Uterine smooth muscle cell (primary cell): ENCODE measurements at places on chromosomes 12 and 14. TPM values are rescaled to one million over a fixed set of nuclear protein-coding genes. Genes with fewer than 3 reads are reported as not detected.

C12orf42 gene
- total RNA-seq: not detected in 2 replicates

ACSM4 gene
- not detected in 2 replicates for total RNA-seq

DENND5B gene
- 7.9 and 8.5 TPM in 2 replicates for total RNA-seq

LRP1 gene
- 222 and 524 TPM in 2 replicates for total RNA-seq

CD4 gene
- total RNA-seq: 0.25 TPM in 1 of 2 replicates, not detected in the other

CCDC60 gene
- not detected in 2 replicates for total RNA-seq

SIX6 gene
- total RNA-seq: not detected in 2 replicates

TMTC2 gene
- 8.7 and 11.9 TPM in 2 replicates for total RNA-seq

TMEM233 gene
- 0.11 and 0.12 TPM in 2 replicates for total RNA-seq

OTUB2 gene
- total RNA-seq: 1.00 and 2.4 TPM in 2 replicates

RPL10L gene
- not detected in 2 replicates for total RNA-seq

GPD1 gene
- total RNA-seq: 0.25 TPM in 1 of 2 replicates, not detected in the other

SERPINA12 gene
- total RNA-seq: not detected in 2 replicates

IQSEC3 gene
- 0.33 and 0.75 TPM in 2 replicates for total RNA-seq

MYH6 gene
- total RNA-seq: not detected in 2 replicates

OASL gene
- 0.22 and 0.50 TPM in 2 replicates for total RNA-seq

NOVA1 gene
- total RNA-seq: 4.1 and 5.2 TPM in 2 replicates

PIK3C2G gene
- total RNA-seq: not detected in 2 replicates

BDKRB1 gene
- 8.2 and 19.8 TPM in 2 replicates for total RNA-seq

PCK2 gene
- total RNA-seq: 40.1 and 60.2 TPM in 2 replicates

COX8C gene
- not detected in 2 replicates for total RNA-seq

PLEKHG7 gene
- total RNA-seq: not detected in 2 replicates

SLC17A8 gene
- total RNA-seq: 0.12 TPM in 1 of 2 replicates, not detected in the other

TUNAR gene
- total RNA-seq: not detected in 2 replicates

NEK9 gene
- total RNA-seq: 50.1 and 57.4 TPM in 2 replicates

OTX2 gene
- total RNA-seq: not detected in 2 replicates

KRT3 gene
- not detected in 2 replicates for total RNA-seq

FBRSL1 gene
- total RNA-seq: 2.0 and 2.1 TPM in 2 replicates

CCDC177 gene
- under 0.01 TPM in 1 of 2 replicates, not detected in the other for total RNA-seq

TMEM119 gene
- total RNA-seq: 61.6 and 95.1 TPM in 2 replicates

CIROP gene
- 0.11 and 0.25 TPM in 2 replicates for total RNA-seq

GYS2 gene
- not detected in 2 replicates for total RNA-seq

CD163L1 gene
- under 0.01 and 0.22 TPM in 2 replicates for total RNA-seq

IRAK3 gene
- total RNA-seq: 2.0 and 2.4 TPM in 2 replicates

HELB gene
- total RNA-seq: 4.6 and 4.9 TPM in 2 replicates

PHETA1 gene
- 7.7 and 9.0 TPM in 2 replicates for total RNA-seq

NINJ2 gene
- total RNA-seq: 0.77 TPM in 1 of 2 replicates, not detected in the other

GPR84 gene
- not detected in 2 replicates for total RNA-seq

TRHDE gene
- 87.2 and 109 TPM in 2 replicates for total RNA-seq

TAS2R31 gene
- 5.7 and 8.2 TPM in 2 replicates for total RNA-seq

CLEC4D gene
- total RNA-seq: not detected in 2 replicates

CMTM5 gene
- total RNA-seq: 0.22 and 0.50 TPM in 2 replicates

CLEC14A gene
- 1.00 and 2.4 TPM in 2 replicates for total RNA-seq

KRT6A gene
- total RNA-seq: not detected in 2 replicates

RNASE12 gene
- not detected in 2 replicates for total RNA-seq

MAP1LC3B2 gene
- total RNA-seq: 0.22 and 1.00 TPM in 2 replicates

DACT1 gene
- 7.9 and 27.4 TPM in 2 replicates for total RNA-seq

USP44 gene
- total RNA-seq: 3.4 and 3.7 TPM in 2 replicates

SLC4A8 gene
- 2.6 and 7.2 TPM in 2 replicates for total RNA-seq

PTPN21 gene
- total RNA-seq: 9.0 and 11.0 TPM in 2 replicates

SLC10A1 gene
- not detected in 2 replicates for total RNA-seq
